Glutamatergic neuron (in vitro differentiated cells): ENCODE measurements at places on chromosomes 12 and 14.
A peak's percentile ranks its signal among the peaks of the same experiment; 100 is the strongest.

DNA sequence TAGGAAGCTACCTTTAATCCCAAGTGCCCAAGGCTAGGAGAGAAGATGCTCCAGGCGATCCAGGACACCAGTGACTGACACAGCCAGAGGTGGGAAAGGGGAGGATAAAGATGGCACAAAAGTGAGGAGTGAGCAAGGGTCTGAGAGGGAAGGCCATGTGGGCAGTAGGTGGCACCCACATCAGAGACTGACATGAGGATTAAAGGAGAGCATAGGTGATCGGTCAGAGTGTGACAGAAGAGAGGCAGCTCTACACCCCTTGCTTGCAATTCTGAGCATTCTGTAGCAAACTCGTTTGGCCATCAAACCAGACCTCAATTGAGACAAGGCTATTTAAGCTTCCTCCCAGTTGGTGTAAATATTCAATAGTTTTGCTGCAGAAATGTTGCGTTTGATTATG is 724 bp upstream of the CD27 start:
- no peak for DNase-seq

GRCh38 chr12:121992059-121992879 is 29.4 kb upstream of the BCL7A start:
- DNase-seq, result no peak

DNA sequence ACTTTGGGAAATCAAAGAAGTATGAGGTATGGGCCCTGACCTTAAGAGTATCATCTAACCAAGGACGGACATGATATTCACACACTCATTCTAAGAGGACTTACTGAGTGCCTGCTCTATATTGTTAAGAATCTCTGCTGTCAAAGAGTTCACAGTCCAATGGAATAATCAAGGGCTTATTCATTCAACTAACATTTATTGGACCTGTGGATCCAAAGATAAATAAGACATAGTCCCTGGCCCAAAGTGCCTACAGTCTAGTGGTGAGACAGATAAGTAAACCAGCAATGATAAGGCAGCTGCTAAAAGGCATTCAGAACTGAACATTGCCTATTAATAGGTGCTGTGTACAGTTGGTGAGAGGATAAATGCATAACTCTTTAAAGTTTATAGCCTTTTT is 11.0 kb downstream of the WDR20 start:
- DNase-seq, result no peak

- DNase-seq, result no peak
Observed at GRCh38 chr12:30197392-30198057, 413.8 kb upstream of the TMTC1 start.

DNA sequence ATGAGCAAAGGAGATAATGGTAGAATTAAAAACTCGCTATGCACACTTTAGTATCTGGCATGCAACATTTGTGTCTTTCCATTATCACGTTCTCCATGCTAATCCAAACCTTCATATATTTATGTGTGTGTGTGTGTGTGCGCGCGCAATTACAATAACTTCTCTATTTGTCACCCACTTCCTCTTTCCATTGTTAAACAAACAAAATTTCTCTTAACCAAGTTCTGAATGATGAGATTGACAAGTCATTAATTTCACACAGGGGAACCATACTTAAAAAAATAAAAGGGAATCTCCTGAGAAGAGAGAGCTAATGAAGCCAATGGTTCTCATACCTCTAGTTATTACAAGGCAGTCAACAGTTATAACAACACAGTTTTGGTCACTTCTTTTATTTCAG is 575.9 kb upstream of the MDGA2 start:
- no peak for DNase-seq

DNA sequence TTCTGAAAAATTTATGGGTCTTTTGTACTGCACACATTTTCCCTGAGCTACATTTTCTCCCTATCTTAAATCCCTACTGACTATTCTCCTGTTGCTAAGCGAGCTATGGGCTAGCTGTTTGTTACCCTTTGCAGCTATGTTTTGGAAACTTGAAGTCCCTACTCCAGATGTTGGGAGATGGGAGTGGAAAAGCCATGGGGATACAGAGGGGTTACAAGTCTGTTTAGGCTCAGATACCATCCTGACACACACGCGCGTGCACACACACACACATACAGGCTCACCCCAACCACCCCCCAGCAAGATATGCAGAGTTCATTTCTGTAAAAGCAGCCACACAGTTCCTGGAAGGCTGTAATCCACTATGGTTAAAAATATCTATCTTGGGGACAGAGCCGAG is 15.8 kb downstream of the ATP5MC2 start:
- DNase-seq, result no peak

- no peak for DNase-seq
Observed at GRCh38 chr12:123942238-123942653, 30.4 kb downstream of the CCDC92 start.

DNA sequence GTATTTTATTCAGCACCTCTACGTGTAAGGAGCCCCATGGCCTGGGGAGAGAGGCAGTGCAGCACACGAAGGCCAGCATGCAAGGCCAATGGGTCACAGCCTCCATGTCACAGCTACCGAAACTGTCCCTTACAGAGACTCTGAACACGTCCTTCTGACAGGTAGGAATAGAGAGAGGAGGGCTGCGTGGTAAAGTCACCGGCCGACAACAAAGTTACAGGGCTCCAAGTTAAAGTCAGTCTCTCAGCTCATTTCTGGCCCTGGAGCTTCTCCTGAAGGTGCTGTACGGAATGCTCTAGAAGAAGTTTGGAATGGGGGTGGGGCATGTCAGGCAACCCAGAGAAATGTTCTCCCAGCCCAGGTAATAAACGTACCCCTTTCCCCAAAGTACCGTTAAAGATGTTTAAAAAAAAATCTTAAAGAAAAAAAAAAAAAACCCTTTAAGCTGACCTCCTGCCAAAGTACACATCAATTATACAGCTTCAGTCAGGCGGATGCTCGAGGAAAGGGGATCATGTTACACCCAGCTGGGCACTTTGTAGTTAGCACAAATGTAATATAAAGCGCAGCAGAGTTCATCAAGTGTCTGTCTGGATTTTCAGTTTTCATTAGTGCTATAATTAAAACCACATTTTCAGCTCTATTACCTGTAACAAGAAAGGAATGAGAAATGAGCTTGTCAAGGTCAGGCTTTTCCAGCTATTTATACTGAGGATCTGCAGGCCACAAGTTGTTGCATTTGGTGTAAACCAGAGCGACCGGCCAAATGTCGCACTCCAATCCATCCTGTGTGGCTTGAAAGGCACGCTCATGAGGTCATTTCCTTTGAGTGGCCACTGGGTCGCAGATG is 53.3 kb upstream of the CDKN3 start:
- DNase-seq, result no peak

DNA sequence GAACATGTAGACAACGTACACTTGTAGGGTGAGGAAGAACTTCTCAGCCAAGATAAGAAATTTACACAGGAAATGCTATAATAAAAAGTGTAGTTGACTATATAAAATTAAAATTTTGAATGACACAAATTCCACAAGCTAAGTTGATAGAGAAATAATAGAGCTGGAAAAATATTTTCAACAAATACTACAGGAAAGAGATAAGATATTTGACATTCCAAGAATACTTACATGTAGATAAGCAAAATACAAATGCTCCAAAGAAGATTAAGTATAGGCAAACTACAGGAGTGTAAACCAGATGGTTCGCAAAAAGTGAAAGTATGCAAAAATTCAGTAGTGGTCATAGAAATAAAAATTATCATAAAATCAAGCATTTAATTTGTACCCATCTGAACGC is 49.2 kb upstream of the ANP32D start:
- DNase-seq, result no peak

DNA sequence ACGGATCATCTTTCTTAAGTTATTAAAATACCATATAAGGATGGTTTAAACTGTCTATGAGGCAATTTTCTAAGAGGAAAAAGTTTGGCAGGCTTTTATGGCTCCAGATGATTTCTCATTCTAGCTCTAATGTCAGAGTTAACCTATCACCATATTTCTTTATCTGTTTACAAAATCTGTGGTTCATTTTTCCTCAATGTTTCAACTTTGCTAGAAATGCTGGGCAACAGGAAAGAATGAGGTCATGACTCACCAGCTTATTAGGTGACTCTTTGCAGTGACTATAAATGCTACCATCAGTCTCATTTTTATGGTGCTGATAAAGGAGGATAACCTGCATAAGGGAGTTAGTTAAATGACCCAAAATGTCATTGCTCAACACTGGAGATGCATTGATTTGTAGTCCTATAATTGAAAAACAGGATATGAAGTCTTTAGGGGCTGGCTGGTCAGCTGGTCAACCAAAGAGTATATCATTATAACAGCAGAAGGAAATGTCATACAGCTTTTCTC is 45.3 kb upstream of the RAP1B start:
- no peak for DNase-seq

DNA sequence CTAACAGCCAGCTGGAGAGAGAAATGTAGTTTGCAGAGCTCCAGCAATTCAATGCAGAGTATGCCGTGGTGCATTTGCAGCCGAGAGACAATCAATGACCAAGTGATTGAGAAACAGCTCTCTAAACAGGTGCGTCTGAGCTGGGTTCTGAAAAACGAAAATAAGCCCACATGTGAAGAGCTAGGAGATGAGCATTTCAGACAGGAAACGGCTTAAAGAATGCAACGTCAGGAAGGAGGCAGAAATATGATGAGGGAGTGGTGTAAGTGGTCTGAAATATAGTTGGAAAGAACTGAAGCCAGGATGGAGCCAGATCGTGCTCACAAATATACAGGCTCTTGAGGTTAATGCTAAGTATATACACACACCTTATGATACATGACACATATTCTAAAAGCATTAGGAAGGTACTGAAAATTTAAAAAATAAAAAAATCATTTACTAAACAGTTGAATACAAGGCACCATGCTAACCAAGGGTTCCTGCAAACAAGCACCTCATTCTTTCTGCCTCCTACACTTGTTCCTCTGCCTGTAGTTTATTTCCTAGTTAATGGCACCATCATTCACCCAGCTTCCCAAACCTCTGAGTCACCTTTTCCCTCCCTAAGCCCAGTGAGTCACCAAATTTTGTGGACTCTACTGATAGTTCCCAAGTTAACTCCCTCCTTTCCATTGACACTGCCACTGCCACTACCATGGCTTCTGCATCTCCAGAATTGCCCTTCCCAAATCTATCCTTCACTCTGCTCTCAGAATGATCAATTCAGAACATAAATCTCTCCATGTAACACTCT is 2.3 kb upstream of the GARIN2 start:
- DNase-seq, result no peak

DNA sequence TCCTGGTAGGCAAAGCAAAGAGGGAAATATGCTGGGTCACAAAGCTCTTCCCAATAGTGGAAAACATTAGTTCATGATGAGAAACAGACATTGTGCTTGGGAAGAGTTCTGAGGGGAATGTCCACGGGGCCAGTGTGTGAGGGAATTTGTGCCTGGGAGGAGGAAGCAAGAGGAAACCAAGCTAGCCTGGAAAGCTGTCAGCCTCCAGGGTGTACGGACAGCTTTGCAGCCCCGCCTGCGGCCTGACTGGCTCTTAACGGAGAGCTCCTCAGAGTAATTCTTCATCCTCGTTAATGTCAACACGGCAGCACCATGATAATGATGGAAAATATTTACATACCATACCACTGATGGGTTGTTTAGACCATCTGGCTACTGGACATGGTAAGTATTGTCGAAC is 32.4 kb downstream of the PITPNM2 start:
- no peak for DNase-seq

DNA sequence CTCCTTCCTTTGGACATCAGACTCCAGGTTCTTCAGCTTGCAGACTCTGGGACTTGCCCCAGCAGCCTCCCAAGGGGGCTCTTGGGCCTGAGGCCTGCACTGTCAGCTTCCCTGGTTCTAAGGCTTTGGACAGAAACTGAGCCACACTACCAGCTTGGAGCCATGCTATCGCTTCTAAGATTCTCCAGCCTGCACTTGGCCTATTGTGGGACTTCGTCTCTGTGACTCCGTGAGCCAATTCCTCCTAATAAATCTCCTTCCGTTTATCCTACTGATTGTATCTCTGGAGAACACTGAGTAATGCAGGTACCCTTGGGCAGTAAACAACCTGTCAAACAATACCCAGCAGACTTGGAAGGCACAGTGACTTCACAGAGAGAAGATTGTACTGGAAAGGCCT is 24.9 kb upstream of the RHOJ start:
- DNase-seq, result no peak

DNA sequence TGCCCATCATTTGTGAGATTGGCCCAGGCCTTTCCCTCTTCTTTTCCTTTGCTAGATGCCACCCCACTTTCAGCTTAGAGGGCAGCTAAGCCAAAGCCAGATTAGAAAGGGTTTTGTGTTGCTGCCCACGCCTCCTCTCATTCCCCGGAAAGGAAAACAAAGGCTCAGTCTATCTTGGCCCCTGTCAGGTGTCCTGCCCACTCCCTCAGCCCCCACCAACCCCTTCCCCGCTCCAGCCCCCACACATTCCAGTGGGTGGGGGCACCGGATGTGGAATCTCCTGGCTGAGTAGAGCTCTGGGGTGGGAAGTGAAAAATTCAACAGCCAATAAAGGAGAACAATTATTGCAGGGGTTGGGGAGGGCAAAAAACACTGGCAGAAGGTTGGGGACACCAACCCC is 2.2 kb downstream of the BLOC1S1 start:
- DNase-seq, result peak; percentile 1

DNA sequence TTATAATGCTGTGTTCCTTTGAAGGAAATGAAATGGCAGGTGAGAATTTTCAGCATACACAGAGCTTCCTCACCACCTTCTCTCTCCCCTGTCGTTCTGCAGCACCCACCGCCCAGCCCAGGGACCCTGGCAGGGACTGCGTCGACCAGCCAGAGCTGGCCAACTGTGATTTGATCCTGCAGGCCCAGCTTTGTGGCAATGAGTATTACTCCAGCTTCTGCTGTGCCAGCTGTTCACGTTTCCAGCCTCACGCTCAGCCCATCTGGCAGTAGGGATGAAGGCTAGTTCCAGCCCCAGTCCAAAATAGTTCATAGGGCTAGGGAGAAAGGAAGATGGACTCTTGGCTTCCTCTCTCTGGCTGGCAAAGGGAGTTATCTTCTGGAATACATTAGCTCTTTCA is 35.1 kb downstream of the PAPLN start:
- DNase-seq, result no peak

DNA sequence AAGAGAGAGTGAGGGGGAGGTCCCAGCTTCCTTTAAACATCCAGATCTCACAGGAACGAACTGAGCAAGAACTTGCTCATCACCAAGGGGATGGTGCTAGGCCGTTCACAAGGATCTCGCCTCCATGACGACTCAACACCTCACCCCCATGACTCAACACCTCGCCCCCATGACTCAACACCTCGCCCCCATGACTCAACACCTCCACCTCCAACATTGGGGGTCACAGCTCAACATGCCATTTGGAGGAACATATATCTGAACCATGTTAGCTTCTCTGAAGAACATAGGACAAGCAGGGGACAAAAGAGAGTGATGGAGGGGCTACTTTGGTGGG is 66.0 kb upstream of the LHX5 start:
- DNase-seq, result no peak

GRCh38 chr14:33943096-33943883 is 7.6 kb downstream of the EGLN3 start:
- no peak for DNase-seq

DNA sequence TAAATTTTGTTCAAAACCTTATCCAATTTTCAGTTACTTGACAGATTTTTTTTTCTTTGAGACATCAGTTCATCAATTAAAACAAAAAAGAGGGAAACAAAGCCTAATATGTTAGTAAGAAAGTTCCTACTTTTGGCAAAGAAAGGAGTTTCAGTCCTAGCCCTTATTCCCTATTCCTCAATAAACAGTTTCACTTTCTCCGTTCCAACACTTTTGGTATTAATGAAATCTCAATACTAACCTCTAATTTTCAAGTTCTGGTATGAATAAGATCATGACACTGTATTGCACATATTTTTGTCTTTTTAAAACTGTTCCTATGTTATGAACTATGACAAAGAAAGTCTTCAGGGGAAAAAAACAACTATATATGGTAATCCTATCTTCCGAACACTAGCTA is 48.4 kb downstream of the RPS6KA5 start:
- no peak for DNase-seq
